ENCODE measurements at places on chromosomes 3 and 15.

GRCh38 chr3:59392116-59392515, 342.3 kb upstream of the CFAP20DC start:
- DNase-seq: peak; percentile 46

DNA sequence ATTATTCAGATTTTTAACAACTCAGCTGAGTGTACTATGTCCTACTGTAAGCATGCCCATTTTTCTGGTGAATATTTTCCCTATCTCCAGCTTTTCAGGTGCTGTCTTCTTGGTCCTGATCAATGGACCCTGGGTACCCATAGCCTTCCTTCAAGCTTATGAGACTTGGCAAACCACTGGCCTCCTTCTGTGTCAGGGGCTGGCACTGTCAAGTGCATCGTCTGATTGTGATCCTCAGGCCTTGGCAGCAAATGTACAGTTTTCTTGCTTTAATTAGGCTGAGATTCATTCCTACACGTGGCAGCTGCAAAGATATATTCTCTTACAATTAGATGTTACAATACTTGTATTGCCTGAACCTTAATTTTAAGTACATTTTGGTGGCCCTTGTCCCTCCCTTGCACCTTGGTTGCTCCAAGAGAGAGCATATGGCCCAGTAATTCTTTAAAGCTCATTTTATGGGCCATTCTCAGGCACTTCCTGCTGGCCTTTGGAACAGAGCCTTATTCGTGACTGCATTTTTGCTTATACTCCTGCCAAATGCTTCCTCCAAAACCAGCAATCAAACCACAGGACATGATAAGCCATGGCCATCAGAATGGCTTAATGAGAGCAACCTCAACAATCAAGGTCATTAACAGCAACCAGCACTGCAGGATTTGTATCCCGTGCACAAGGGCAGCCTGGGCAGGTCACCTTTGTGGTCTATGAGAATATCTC, 179.9 kb downstream of the CNTN6 start:
- DNase-seq: no peak

- no peak for DNase-seq
Measured at GRCh38 chr3:152682477-152682876, 152.5 kb upstream of the P2RY1 start.

GRCh38 chr3:134904241-134904771, 109.2 kb downstream of the EPHB1 start:
- no peak for DNase-seq

- no peak for DNase-seq
Measured at GRCh38 chr3:8458711-8459110, 42.9 kb upstream of the LMCD1 start.

DNA sequence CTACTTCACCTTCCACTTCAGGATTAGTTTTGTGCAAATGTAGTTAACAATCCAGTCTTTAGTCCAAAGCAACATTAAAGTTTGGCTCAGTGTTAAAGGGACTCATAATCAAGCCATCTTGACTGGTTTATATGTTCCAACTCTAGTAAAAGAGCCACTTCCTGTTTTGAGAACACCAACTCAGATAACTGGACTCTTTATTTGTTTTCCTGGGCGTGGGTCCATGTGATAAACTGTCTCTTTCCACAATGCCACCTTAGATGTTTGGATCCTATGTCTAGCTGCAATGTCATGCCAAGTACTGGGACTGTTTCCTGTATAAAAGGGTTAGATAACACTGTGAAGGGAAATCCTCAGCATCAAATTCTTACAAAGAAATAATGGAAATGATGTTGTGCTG, 545.0 kb downstream of the PYDC2 start:
- DNase-seq: no peak

- DNase-seq: peak; percentile 91
Measured at GRCh38 chr15:45429941-45430792, 51.8 kb upstream of the GATM start.

- DNase-seq: no peak
Measured at GRCh38 chr3:52208556-52208955, 10.6 kb downstream of the ALAS1 start.
